ENCODE measurements at places on chromosomes 13 and 19. TPM values are rescaled to one million over a fixed set of nuclear protein-coding genes. Genes with fewer than 3 reads are reported as not detected.

Gene CPAMD8
- 14.9 TPM for total RNA-seq

Gene ZNF560
- not detected for total RNA-seq

Gene INSL3
- total RNA-seq = not detected

Gene AP2S1
- 44.6 TPM for total RNA-seq

Gene ZNF471
- 19.4 TPM for total RNA-seq

- no peak for DNase-seq
These were observed 899.8 kb upstream of the MIR17HG start for GRCh38 chr13:90447734-90448101.

DNA sequence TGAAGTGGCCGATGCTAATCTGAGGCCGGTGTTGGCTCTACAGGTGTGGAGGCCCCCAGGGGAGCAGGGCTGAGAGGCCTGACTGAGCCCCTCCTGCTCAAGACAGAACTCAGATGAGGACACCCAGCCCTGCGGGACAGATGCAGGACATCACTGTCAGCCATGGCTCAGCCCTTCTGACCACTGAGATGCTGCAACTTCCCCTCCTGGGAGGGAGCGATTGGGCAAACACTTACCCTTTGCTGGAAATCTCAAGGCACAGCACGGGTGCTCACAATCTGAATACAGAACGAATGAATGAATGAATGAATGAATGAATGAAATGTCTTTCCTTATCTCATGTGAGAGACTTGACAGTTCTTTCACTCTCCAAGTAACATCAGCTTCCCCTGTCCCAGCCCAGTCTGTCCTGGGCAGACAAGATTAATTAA, 3.5 kb upstream of the SIGLEC7 start:
- DNase-seq = no peak

GRCh38 chr13:28685892-28686291, 27.0 kb downstream of the POMP start:
- no peak for DNase-seq

DNA sequence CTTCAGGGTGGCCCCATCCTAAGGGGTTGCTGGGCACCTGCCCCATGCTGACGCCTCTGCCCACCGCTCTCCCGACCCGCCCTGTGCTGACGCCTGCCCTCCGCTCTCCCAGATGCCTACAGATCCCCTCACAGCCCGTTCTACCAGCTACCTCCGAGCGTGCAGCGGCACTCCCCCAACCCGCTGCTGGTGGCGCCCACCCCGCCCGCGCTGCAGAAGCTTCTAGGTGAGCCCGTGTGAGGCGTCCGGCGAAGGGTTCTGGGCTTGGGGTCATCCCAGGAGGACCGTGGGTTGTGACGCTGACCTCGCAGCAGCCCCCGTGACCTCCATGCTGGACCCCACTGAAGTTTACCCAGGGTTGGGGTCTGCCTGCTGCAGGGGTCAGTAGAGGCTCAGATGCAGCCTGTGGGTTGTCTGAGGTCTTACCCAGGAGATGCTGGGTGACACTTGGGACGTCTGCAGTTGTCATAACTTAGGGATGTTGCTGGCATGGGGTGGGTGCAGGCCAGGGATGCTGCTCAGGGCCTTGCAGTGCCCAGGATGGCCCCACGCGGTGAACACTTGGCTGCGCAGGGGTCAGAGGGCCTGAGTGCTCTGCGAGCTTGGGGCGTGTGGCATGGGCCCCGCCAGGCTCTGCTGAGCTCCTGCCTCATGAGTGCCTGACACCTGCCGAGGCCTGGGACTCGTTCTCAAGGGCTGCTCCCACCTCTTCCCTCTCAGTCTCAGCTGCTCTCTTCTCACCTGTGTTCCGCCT, 25.0 kb downstream of the PLEKHJ1 start:
- no peak for DNase-seq

DNA sequence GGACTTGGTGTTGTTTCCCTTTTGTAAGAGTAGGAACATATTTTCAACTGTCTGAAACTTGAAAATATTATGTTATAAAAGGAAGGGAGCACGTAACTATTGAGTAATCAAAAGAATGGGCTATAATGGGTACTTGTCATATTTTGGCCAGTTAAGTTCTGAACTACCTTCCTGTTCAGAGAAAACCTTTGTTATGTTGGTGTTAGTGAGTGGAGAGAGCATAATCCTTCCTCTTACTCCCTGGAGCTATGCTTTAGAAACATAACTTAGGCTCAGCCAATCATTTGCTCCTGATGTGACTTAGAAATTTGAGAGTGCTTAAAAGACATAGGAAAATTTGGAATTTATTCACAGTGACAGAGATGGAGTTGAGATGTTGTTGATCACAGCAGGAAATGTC, 482.5 kb upstream of the SPRY2 start:
- no peak for DNase-seq

DNA sequence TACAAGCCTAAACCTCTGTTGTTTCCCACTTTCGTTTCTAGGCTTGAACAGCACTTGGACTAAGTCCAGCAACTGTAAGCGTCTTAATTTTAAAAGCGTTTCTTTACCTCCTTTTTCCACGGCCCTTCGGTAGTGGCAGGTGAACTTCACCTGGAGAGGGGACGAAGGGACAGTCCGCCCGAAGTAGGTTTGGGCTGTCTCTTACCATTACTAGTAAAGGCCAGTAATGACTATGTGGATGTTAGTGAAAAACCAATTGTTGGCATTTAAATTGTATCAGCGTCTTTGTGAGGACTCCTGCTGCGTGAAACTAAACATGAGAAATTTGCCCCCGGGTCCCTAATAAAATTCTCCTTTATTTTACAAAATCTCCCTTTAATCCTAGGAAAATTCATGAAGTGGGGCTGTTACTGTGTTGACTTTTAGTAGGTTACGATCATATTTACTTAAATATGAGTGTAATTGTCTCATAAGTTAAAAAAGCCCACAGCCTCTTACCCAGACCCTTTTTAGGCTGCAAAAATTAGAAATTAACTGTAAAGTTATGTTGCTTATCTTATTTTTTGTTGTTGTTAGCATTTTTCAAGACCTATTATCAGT, 983 bp downstream of the ITM2B start:
- DNase-seq = no peak

GRCh38 chr13:24053519-24054251, 106.8 kb upstream of the SPATA13 start:
- peak; percentile 27 for DNase-seq

DNA sequence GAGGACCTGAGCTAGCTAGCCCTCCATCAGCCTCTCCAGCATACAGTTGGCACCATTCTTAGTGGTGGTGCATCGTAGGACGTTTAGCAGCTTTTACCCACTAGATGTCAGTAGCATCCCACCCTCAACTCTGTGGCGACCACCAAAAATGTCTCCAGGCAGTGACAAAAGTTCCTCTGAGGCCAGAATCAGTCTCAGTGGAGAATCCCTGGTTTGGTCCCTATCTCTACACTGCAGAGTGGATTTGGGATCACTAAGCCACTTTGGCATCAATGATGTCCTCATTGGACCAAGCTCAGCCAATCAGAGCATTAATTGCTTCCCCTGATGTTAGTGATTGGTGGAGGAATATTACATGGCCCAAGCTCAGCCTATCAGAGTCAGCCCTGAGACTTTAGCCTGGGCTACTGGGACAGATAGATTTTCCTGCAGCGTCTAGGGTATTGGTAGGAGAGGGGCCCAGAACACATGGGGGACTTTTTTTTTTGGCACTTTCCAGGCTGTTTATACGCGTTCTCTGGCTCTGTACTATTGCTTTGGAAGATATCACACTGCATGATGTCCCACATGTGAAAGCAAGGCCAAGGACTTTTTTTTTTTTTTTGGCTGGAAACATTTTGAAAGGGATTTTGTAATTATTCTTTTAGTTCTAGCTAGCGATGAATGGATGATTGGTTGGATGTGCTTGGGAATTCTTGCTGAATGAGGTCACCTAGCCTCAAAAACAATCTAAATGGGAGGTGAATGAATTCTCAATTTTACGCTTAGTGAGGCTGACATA, 7.0 kb downstream of the TMEM221 start:
- no peak for DNase-seq

GRCh38 chr19:1237754-1238368, at the start of gene CBARP:
TSS of gene CBARP (minus strand) at chr19:1238005. CDS start at chr19:1236100, 1,905 bp downstream.
- DNase-seq = peak; percentile 44

DNA sequence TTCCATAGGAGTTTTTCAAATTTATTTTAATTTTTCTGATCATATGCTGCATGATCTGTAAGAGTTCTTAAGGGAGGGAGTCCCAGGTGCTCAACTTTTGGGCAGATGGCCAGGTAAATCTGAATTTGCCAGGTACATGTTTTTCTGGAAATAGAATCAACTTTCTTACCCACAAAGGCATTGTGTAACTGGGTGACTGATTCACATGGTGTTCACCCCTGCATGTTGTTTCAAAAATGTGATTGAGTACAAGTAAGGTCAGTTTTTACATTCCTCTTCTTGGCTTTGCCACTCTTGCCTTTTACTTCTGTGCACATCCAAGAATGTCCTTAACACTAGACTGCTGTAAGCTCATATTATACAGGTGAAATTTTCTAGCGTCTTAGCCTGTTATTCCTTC, 30.4 kb downstream of the RB1 start:
- DNase-seq = no peak

DNA sequence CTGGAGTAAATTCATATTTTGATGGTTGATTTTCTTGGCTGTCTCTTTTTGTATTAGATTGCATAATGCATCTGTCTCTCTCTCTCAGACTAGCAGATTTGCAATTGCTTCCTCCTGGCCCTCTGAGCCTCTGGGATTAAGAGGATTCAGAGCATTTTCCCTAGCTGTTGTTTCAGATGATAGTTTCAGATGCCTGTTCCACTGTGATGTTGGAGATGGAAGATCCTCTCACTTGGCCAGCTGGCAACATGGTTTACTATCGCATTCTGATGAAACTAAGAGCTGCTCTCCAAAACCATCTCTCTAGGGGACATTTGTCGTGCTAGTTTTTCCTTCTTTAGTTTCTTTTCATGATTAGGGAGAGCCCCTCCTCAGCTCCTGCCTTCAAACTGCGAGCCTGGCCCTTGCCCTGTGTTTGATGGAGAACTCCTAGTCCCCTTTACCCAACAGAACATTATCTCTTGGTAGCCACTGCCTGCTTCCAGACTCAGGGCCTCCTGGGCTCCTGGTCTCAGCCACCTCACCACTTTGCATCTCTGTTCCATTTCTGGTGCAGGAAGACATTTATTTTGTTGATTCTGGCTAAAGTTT, 244.6 kb downstream of the B3GLCT start:
- no peak for DNase-seq

DNA sequence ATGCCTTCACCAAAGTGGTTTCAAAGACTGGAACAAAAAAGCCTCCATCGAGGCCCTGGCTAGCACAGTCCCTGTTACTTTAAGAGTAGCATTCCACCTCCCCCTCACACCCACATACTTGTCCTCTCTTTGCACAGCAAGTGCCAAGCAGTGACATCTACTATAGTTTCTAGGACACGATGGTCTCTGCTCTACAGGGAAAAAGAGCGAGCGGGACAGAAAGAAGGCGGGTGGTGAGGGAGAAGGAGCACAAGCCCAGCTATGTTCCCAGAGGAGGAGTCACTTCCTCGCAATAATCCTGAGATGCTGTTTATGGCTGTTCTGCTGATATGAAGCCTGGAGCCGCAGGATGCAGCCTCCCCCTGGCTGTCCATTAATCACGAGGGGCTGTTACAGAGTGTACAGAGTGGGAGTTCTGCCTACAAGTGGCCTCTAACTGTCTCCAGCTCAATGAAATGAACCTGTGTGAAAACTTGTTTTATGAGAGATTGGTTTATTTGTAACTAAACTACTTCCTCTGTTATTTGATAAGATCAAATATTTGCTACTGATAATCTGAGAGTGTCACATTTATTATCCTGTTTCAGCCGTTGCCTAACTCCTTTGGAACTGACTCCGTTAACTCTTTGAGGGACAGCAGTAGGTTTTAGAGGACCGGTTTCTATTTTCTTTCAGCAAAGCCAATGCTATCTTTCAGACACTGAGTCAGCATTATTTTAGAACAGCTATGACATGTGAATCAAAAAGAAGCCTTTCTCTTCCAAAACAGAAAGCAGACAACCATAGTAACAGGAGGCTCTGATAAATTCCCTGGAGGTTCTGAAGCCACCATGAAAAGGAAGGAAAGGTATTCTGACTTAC, 208.0 kb downstream of the SPRY2 start:
- peak; percentile 47 for DNase-seq

DNA sequence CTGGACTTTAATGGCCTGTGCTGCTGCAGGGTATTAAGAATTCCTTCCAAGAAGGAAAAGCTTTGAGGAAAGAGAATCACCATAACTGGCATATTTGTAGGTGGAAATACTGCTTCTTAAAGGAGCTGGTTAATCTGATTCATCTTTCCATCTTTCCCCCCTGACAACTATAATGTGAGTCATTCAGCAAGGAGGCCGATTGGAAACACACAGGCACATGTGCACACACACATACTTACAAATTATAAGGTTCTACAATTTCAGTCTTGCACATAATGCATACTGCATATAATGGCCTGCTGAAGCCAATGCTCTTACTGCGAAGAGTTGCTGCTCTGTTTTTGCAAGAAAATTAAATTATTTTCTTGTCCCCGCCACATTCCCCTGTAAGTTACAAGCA, 78.8 kb upstream of the TPP2 start:
- no peak for DNase-seq

- DNase-seq = no peak
These were observed 16.7 kb upstream of the ZNF564 start for GRCh38 chr19:12567951-12568350.

GRCh38 chr19:55085923-55086715, 10.4 kb downstream of the EPS8L1 start:
- no peak for DNase-seq

DNA sequence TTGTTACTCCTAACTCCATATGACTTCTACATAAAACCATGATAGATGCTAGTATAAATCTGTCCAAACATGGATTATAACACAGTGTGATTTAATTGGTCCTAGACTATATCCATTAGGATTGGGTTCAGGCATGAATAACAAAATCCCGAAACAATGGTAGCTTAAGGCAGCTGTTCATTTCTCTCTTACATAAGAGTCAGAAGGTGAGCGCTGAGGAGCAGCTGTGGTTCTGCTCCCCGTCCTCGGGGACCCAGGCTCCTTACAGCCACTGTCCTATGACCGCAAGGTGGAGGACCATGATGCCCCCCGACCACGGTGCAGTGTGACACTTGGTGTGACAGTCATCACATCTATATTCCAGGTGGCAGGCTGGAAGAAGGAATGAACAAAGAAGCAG, 145.8 kb downstream of the SLC7A1 start:
- no peak for DNase-seq

Measured in uterus (tissue), 4 donors.